ENCODE measurements at places on chromosomes 1 and 21.

- no peak for DNase-seq
Measured at GRCh38 chr1:168709405-168710363, 19.3 kb downstream of the DPT start.

DNA sequence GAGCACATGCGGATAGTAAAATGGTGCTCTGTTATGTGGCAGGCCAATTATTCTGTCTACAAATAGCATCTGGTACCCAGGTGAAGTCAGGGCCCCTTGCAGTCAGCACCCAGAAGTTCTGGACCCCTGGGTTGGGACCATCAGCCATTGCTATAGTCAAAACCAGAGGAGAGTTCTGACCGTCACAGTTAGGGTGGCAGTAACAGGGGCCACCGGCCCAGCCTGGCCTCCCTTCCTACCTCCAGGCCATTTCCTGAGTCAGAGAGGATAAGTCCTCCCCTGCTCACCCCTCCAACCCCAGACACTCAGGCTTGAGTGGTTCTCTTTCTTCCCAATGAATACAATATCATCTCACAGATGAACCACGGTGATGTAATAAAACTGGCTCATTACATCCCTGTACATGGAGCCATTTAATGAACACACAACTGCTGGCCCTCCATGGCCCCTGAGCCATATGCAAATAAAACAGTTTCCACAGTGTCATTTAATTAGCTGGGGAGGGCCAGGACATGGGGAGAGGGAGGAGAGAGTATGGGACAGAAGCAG, 673.6 kb downstream of the MATN1 start:
- DNase-seq = no peak

- no peak for DNase-seq
Measured at GRCh38 chr1:117636637-117637425, 31.0 kb downstream of the TENT5C start.

DNA sequence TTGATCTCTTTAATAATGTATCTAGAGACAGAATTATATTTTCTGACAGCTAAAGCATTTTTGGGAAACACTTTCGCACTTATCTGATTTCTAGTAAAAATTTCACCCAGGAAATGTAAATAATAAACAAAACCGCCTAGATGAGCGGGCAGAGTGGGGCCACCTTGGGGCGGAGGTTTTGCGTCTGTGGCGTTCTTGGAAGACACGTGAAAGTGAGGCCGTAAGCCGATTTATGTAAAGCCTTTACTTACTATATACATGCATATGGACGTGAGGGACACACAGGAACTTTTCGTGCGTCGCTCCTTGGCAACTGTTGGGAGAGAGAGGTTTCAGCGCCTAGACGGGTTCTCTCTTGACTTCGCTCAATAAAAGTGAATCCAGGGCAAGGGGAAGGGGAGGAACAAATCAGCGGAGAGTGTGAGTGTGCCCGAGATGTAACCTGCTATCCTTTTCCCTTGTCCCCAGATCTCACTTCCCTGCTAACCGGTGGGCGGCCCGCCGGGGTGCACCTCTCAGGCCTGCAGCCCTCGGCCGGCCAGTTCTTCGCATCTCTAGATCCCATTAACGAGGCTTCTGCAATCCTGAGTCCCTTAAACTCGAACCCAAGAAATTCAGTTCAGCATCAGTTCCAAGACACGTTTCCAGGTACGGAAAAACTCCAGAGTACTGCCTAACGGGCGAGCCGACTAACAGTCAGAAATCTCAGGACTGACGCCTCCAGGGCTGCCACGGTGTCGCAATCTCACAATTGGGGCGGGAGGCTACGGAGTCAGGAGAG, 1.7 kb downstream of the HLX start:
- peak; percentile 55 for DNase-seq

GRCh38 chr1:54385727-54386022, 20.5 kb downstream of the SSBP3 start:
- DNase-seq = no peak

GRCh38 chr1:89532866-89533265, 8.2 kb downstream of the LRRC8B start:
- no peak for DNase-seq

GRCh38 chr1:109971559-109971958, 13.0 kb upstream of the AHCYL1 start:
- no peak for DNase-seq
